Chondrocyte (in vitro differentiated cells): ENCODE measurements at places on chromosomes 6 and 20. TPM values are rescaled to one million over a fixed set of nuclear protein-coding genes. Genes with fewer than 3 reads are reported as not detected.

The UST gene
- total RNA-seq, result 17.1 to 22.3 TPM (median 18.1 TPM) in 3 replicates

The ZNF311 gene
- 0.41 to 0.80 TPM (median 0.52 TPM) in 3 replicates for total RNA-seq

The VIP gene
- not detected in 3 replicates for total RNA-seq

- no peak for DNase-seq
- H3K27ac ChIP-seq, result no peak overlapping the region
- H3K4me3 ChIP-seq, result no peak overlapping the region
- H3K4me1 ChIP-seq, result no peaks in the 10 kb centered on the region
- peaks cover 1% of the 10 kb centered on the region for H3K36me3 ChIP-seq
- peaks cover 2% of the 10 kb centered on the region for H3K27me3 ChIP-seq
Measured at GRCh38 chr6:159257846-159258245, 88.6 kb downstream of the FNDC1 start.
